ENCODE measurements at places on chromosomes 7 and 10. TPM values are rescaled to one million over a fixed set of nuclear protein-coding genes. Genes with fewer than 3 reads are reported as not detected.

IKZF1 gene
- 38.4 TPM for polyA plus RNA-seq

CACNA2D1 gene
- not detected for polyA plus RNA-seq

SPACDR gene
- 2.5 TPM for polyA plus RNA-seq

GRCh38 chr10:44267007-44267406 is 117.9 kb downstream of the CXCL12 start:
- DNase-seq: no peak

GRCh38 chr7:122887848-122888247 is 1.6 kb upstream of the CADPS2 start:
- no peak for DNase-seq

GRCh38 chr7:152760854-152761748 is 1.5 kb downstream of the ACTR3B start:
- no peak for DNase-seq

GRCh38 chr10:17660921-17661320 is 17.0 kb downstream of the STAM start:
- DNase-seq: no peak

GRCh38 chr7:100449190-100449795 is 13.0 kb upstream of the PPP1R35 start:
- DNase-seq: no peak

DNA sequence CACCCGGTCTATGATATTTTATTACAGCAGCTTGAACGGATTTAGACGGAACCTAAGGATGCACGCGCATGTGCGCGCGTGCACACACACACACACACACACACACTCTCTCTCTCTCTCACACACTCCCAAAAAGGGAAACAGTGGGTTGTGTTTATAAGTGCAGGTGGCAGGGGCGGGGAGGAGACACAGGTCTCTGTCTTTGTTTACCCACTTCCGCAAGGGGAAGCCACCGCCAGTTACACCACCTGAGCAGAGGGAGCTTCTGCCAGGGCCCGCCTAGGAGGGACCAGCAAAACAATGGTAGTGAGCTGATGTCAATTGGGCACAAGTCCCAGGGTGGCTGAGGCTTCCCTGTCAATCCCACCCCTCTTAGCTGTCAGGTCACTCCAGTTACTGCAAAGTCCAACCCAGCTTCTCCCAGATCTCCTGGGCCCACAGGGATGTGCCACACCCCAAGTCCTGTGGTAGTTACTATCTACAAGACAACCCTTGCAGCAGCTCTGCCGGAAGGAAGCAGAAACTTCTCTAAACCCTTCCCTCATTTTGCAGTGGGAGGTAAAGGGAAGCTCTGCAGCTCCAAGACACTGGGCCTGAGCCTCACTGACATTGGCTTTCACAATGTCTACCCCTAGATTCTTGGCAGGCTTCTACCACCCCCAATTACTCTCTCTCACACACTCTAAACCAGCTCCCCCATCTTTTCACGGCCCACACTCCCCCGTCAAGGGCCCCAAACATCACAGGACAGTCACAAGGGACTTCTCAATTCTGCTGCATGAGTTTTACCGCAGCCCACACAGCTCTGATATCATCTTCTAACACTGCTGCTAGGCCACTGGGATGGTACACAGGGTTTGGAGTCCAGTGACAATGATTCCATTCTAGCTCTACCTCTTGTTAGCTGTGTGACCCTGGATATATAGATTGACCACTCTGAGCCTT is 17.6 kb downstream of the ANXA11 start:
- DNase-seq: peak; percentile 47

DNA sequence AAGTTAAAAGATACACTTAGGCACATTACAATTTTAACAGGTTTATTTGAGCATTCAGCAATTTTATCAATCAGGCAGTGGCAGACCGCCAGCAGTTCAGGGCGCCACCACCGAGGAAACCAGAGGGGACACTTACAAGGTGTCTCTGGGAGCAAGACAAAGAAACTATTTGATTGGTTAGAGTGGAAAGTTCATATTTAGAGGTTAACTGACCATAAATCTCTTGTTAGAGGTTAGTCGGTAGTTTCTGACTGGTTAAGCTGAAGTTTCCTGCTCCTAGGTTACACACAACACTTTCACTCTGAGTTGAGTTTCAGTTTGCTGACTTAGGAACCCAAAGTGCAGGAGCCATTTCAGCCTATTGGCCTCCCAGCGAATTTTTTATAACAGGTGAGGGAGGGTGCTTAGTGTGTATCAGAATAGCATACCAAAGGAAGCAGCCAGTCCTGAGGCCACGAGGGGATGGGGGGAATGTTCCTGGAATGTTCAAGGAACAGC is 10.8 kb upstream of the PVRIG start:
- DNase-seq: no peak

GRCh38 chr7:138796038-138796615 is 1.7 kb upstream of the TMEM213 start:
- no peak for DNase-seq

DNA sequence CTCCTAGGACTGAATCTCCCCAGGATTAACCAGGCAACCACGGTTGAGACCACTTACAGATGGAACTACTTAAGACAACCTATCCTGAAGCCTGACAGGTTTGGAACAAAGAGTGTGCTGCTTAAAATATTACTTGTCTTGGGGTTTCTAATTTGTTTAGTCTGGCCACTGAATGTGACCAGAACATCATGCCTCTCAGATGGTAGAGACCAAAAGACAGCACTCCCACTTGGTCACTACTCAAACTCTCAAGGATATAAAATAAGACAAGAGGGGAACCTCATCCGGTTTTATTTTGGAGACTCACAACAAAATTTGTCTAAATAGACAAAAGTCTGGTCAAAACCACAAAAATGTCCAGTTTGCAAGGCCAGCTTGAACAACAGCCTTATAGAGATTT is 15.3 kb downstream of the MRPL32 start:
- DNase-seq: no peak

DNA sequence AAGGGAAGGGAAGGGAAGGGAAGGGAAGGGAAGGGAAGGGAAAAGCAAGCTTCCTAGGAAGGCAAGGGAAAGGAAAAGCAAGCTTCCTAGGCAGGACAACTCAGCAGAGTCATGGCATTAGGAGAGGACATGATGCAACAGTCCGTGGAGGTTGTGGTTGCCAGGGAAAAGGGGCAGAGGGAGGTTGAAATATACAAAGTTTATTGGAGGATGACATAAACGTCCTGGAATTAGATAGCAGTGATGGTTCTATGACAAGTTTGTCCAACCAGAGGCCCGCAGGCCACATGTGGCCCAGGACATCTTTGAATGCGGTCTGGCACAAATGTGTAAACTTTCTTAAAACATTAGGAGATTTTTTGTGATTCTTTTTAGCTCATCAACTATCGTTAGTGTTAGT is 59.8 kb upstream of the OPN4 start:
- no peak for DNase-seq

DNA sequence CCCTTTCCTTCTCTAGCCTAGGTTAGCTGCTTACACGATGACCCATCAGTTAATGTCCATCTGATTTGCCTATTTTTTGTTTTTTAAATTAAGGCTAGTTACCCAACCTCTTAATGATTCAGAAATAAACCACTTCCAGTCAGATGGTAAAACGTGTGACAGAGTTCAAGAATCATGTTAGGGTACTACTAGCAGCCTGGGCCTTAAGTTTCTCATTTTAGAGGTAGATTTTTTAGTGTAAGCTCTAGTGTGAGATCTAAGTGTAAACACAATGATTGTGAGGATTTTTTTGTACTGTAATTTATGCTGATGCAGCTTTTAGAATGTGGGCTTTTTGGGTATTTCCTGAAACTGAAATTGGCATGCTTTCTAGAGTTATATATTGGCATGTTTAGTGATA is 130.0 kb downstream of the CDK14 start:
- DNase-seq: peak; percentile 11

Measured in CD14-positive monocyte (primary cell).